ENCODE measurements at places on chromosomes 13 and 19.

DNA sequence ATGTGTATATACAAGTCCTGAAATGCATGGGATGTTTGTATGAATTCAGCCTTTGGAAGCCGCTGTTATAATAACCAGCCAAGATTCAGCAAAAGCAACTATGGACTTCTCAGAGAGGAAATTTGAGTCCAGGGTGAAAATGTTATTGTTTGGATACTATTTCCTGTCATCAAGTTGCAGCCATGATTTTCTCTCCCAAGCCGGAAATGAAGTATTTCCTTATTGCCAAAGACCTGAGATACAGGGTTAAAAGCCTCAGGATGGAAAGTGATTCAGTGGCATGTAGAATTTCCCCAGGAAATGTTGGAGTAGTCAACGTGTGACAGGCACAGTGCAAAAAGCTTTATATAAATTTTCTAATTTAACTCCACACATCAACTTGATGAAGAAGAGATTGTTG lies 133.9 kb downstream of the IRS2 start:
- no peak for DNase-seq

GRCh38 chr13:21043898-21044297 lies 17.5 kb downstream of the LATS2 start:
- DNase-seq: no peak

- no peak for DNase-seq
Measured at GRCh38 chr13:101013245-101013644, 338.6 kb upstream of the TMTC4 start.

DNA sequence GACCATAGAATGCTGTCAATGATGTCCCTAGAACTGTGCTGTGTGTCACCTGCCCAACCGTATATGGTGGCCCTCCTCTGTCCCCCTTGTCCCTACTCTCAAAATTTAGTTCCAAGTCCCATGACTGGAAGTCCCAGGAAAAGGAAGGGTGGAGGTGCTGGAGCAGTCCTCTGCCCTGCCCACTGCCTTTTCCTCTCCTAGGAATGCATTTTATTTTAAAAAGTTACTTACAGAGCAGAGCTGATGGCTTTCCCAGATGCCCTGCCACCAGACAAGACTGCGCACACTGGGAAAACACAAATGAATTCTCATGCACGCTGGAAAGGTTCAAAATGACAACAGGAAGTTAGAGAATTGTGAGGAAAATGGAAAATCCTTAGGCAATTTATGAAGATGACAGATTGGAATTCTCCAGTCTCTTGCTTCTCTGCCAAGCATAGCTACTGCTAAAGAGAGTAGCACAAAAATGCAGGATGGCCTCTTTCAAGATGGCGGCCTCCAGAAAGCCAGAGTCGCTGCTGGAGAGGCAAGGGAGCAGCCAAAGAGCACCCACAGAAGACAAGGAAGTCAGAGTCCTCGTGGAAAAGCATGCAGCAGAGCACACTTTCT lies 117.1 kb upstream of the TSC22D1 start:
- no peak for DNase-seq

DNA sequence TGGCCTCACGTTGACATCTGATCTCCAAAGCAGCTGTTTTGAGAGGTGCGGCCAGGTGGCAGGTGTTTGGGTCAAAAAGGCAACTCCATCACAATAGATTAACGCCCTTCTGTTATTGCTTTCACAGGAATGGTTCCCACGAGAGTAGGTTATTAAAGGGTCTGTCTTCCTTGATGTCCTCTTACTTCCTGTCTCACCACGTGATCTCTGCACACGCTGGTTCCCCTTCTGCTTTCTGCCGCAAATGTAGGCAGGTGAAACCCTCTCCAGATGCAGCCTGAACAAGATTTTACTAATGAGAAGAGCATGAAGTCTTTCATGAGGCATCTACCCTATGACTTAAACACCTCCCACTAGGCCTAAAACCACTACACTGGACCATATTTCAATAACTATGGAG lies 22.8 kb upstream of the ZNF564 start:
- no peak for DNase-seq

DNA sequence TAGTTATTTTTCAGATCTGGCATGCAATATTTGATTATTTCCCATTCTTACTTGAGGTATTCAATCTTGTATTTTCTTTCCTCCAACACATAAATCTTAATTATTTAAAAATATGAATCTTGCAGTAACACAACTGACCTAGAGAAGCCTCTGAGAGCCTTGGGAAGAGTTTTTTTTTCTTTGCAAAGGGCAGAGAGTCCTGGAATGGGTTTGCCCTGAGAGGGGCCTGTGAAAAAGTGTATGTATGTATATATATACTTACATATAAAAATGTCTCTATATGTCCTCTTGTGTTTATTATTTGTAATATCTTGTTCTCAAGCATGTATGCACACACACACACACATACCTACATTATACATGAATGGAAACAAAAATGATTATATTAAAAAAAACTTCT lies 801.2 kb upstream of the SLITRK1 start:
- no peak for DNase-seq

GRCh38 chr19:19654441-19654840 lies 9.0 kb downstream of the ATP13A1 start:
- no peak for DNase-seq

DNA sequence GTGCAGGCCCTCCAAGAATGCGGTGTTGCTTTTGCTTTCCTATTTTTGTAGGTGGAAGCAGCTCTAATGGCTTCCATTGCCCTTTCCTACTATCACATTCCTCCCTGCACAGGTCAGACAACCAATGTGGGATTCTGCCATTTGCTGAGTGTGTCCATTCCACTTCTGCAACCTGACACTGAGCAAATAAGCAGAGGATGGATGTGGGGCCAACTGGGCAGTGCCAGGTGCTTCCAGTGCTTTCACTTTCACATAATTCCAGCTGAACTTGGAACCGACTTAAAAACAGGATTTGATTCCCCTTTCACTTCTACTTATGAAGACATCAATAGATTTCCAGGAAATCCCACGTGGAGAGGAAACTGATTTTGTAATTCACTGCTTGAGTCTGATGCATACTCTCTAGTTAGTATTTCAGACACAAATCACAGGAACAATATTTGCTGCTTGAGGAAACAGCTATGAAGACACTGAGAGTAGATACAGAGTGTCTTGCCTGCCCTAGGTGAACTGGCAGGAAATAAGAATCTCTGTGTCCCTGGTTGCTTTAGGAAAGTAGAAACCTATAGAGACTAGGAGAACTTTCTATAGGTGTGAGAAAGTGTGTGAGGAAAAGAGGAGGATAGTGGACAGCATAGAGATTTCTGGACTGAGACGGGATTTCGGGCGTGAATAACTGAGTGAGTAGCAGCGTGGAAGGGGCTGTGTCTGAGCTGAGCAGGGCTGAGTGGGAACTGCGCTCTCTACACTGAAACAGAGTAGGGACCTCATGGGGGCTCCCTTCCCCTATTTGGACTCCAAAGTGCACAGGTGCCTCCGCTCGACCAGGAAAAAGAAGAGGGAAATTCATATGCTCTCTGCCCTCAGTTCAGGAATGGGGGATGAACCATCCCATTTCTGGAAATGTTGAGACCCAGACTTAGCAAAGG lies 22.5 kb downstream of the LGALS16 start:
- DNase-seq: no peak

GRCh38 chr13:94061301-94061700 lies 418.2 kb downstream of the DCT start:
- no peak for DNase-seq

DNA sequence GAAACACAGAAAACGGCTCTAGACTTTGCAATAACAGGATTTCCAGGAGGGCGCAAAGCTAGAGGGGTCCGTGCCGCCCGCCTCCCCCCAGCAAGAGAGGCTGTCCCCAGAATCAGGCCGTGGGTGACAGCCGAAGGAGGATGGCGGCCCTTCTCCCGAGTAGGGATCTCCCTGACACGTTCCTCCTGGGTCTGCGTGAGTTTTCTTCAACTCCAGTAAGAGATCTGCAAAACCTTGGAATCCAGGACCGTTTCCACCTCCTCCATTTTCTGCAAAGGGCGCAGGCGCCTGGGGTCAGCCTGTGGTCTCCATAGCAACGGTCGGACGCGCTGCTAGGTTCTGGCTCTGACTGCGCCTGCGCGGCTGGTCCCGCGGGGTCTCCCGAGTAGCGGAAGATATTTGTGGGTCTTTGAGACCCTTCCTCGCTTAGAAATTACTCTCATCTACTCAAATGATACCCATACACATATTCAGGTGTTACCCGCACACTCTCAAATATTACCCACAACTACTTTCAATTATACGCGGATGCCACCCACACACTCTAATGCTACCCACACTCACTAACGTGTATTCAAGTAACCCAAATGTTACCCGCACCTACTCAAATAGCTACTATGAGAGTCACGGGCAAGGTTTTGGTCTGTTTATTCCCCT lies 2.1 kb downstream of the PNMA8C start:
- no peak for DNase-seq

DNA sequence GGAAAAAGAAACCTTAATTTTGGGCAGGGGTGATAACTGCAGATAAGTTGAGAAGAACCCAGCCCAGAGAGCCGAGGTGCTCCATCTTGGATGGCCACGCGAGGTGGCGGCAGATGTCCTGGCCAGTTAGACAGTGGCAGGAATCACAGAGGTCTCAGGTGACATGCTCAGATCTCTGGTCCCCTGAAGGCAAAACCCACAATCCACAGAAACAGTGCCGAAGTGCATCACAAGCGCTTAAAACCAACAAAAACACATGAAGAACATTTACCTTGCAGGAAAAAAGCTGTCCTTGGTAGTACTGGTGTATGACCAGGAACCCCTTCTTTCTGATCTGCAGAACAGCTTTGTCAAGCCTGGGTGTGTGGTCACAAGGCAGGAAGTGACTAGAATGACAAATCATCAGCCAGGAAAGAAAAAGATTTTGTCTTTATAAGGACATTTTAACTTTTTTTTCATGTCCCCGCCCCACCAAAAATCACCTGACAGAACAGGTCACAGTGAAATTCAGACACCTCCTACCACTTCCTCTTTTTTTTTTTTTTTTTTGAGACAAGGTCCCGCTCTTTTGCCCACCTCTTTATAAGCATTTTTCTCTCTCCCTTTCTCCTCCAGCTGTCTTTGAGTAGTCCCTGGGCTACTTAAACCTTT lies at the start of gene LCP1:
LCP1 (minus strand) TSS at position 338 of the 651 bp plus-strand sequence. CDS start 22,515 bp downstream, outside the sequence.
- no peak for DNase-seq

Measured in stimulated activated CD4-positive, alpha-beta T cell treated with anti-CD3 and anti-CD28 coated beads, Interleukin-1b, Interleukin-23, amount 100 ng/mL, for 1 hour (primary cell).